HS-27A (cell line): ENCODE measurements at places on chromosomes 6 and 20.

DNA sequence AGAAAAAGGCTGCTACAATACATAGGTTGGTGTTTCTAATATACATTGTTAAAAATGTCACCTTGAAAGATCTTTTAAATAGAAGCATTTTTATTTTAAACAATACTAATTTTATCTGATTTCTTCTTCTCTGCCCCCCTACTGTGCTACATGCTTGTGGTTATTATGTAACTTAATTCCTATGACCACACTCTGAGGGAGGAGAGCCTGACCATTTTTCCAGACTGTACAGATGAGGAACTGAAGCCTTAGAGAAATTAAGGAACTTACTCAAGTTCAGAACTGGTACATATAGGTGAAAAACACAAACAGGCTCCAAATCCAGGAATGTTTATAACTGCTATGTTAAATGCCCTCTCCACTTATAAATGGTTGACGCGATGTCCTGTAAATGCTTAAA, 43.4 kb upstream of the ARHGAP18 start:
- DNase-seq, result no peak

GRCh38 chr20:52590100-52590499, 382.1 kb upstream of the TSHZ2 start:
- no peak for DNase-seq

DNA sequence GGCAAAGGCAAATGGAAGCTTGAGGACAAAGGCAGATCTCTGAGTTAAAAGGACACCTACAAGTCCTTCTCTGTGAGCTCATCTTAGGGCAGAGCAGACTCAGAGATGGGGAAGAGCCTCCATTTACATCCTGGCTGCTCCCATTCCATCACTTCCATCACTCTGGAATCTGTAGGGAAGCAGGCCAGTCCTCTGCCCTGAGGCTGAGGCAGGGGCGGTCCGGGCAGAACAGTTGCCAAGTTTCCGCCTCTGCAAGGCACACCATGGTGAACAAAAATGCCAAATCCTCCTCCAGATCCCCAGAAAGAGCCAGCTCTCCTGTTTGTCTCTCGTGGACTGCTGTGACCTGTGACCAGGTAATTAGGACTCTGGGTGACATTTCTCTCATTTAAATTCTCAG, 209.6 kb upstream of the SSTR4 start:
- no peak for DNase-seq

GRCh38 chr20:33697129-33697528, 10.9 kb upstream of the E2F1 start:
- no peak for DNase-seq

DNA sequence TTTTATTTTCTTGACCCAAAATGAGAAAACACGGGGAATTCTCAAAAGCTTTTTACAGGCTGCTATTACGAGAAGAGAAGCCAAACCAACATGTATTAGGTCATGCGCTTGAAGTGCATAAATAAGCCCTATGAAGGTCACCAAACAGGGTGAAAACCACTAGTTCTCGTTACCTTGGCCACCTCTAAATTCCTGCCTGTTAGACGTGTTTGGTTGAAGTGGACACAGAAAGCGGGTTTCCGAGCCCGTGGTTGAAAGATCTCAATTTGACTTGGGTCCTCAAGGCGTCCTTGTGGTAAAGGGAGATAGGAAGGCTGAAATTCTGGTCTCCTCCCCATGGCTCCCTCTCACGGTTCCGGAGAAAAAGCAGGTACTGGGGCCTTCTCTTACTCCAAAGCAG, 6.2 kb downstream of the EYA2 start:
- no peak for DNase-seq

GRCh38 chr6:101932704-101933103, 539.2 kb downstream of the GRIK2 start:
- no peak for DNase-seq

- no peak for DNase-seq
Observed at GRCh38 chr6:87366899-87367298, 22.3 kb downstream of the C6orf163 start.

DNA sequence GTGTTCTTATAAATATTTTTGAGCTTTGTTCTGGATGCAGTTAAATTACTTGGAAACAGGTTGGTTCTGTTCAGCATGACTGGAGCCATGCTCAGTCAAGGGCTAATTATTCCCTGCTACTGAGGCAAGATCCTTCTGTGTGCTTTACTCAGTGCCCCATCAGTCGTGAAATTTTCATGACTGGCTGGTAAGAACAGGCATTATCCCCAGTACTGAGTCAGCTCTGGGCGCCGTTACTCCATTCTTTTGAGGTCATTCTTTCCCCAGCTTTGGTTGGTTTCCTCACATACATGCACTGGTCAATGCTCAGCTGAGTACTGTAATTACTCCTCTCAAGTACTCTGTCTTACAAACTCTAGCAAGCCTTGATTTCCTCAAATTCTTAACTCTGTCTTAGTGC, 71.3 kb downstream of the CDKAL1 start:
- no peak for DNase-seq

DNA sequence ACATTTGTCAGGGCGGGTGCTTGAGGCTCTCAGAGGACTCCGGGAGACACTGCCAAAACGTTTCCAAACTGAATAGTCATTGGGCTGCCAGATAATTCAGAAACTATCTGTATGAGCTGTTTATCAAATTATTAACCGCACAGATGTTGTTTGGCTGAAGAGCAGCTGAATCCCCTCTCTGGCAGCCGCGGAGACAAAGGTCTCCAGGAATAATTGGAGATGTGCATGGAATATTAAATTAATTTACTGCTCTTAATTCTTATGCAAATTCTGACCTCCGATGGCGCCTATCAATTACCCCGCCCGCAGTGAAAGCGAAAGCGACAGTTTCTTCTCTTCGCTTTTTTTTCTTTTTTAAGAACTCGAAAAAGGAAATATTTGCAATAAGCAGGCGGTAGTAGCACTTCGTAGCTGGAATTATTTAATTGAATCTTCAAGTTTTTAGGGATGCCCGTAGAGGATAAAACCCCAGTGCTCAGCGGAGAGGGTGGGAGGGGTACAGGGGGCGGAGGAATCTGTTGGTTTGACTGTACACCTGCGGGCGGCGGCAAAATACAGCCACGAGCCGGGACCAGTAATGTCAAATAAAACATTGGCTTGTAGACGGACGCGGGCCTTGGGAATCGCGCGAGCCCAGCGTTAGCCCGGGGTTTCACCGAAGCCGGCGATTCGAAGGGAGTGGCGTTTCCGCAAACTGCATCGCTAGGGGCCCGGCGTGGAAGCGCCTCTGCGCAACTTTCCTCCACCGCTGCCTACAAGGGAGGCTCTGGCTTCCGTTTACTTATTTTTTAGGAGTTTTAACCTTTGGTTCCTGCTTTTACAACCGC, 6.2 kb downstream of the LINC00237 start:
- DNase-seq, result no peak

DNA sequence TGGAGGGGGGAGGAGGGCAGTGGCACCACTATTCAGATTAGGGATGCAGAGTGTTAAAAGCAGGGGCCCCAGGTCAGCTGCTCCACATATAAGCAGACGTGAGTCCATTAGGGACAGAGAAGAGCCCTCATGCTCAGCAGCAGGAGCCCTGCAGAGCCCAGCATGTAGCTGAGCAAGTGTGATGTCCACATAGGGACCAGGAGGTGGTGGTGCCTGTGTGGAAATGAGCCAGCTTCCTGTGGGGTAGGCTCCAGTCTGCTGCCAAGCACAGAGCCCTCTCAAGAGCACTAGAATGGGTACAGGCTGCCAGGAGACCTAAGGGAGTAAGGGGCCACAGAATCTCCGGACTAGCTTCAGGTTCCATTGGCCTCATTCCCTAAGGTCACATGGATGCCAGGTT, 57.9 kb upstream of the MLN start:
- DNase-seq, result no peak

DNA sequence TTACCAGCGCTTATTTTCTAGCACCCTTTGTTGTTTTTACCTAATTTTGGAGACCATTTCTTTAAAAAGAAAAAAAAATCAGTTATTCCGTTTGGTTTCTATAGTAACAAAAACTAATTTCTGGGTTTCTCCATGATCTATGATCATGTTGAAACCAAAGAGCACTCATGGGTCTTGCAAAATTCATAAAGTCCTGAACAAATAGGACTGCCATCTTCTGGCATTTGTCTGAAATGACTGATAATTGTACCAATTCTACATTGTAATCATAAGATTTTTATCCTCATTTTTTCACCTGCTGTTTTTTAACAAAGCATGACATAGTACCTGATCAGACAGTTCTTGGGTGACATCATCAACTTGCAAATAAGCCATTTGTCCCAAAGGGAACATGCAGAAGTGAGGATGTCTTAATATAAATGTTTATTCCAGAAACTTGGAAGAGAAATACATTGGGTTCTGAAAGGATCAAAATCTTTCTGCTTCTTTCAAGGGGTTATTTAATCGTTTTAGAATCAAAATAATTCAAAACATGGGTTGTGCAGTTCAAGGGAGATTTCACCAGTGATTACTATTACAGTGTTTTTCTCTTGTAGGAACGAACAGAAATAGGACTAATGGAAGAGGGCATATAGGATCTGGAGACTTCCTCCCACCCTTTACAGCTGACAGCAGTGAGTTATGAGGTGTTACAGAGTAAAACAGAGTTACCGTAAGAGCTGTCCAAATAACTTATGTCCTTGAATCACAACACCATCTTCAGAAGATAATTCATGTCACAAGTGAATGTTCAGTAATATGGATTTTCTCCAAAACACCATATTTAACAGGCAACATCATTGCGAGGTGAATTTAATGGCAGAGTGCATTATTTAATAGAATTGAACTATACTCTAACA, 87.1 kb upstream of the GJE1 start:
- DNase-seq, result no peak

- no peak for DNase-seq
Observed at GRCh38 chr6:109979033-109979921, 1.2 kb downstream of the GPR6 start.

DNA sequence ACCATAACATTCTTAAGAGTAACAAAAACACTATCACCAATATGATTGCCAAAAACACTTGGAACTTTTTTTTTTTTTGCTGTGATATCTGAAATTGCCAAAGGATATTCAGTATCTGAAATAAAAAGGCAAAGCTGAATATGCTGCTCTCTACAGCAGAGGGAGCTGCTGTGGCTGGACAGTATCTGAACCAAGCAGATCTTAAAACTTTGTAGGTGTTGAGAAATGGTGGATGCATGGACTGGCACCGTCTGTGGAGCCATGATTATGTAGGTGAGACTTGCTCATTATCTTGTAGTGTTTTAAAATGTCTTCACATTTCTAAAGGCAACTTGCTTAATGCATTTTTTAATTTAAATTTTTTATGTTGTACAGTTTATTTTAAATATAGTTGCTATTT, 9.2 kb downstream of the PDCD2 start:
- no peak for DNase-seq

GRCh38 chr6:40957616-40958492, 81.2 kb downstream of the UNC5CL start:
- peak; percentile 62 for DNase-seq

DNA sequence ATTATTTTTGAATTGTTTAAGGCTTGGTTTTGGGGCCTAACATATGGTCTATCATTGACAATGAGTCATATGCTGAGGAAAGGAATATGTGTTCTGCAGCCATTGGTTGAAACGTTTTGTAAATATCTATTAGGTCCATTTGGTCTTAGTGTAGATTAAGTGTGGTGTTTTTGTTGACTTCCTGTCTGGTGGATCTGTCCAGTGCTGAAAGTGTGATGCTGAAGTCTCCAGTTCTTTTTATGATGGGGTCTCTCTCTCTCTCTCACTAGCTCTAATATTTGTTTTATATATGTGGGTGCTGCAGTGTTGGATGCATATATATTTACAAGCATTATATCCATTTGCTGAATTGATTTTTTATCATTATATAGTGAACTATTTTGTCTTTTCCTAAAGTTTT, 727.2 kb downstream of the KHDRBS2 start:
- DNase-seq, result no peak

- no peak for DNase-seq
Observed at GRCh38 chr6:96104910-96105309, 89.1 kb downstream of the FUT9 start.

- DNase-seq, result no peak
Observed at GRCh38 chr6:116101302-116101718, 657 bp downstream of the NT5DC1 start.

DNA sequence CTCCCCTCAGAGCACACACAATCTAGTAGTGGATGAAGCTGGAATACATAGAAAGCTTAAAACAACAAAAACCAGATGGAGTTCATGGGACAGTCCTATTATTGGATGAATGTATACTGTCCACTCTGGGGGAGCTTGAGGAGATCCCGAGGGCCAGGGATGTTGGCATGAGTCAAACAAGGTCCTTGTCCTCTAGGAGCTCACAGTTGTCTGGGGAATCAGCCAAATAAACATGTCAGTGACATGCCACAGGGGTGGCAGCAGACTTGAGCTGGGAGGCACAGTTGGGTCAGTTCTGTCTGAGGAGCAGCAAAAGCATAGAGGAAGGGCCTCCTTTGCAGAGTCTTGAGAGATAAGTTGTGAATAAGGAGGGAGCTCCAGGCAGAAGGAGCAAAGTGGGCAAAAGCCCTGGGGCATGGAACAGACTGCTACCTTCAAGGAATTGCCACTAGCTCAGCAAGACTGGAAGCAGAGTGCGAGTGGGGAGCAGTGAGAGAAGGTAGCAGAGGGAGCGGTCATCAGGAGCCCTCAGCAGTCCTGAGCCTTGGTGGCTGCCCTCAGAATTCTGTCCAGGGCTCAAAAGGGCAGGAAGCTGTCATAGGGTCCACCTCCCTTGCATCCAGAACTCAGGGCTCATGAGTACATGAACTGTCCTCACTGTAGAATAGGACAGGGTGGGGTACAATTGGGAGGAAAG, 22.1 kb downstream of the L3MBTL1 start:
- DNase-seq, result no peak

- no peak for DNase-seq
Observed at GRCh38 chr20:5979801-5980200, 29.3 kb downstream of the MCM8 start.

DNA sequence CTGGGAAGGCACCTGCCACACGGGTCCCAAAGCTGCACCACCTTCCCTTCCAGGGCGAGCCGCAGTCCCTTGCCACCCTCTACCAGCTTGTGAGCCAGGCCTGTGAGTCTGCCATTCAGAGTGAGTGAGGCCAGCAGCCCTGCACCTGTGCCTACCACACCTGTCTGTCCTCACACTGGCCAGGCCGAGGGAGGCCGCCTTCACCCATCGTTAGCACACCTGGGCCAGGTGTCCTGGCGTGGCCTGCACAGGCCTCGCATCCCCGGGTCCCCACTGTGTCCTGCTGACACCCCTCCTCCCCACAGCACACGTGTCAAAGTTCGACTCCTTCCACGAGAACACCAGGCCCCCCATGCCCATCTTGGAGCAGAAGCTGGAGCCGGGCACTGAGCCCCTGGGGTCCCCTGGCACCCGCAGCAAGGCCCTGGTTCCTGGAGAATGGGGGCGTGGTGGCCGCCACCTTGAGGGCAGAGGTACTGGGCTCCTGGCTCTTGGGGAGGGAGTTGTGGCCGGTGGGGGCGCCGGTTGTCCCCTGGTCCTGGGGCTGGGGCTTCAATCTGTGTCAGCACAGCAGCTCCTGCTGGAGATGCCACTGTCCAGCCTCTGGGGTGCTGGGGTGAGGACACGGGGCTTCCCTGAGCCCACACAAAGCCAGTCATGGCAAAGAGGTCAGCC, 33.0 kb downstream of the CHRNA4 start:
- no peak for DNase-seq

- no peak for DNase-seq
Observed at GRCh38 chr6:47483853-47484546, 6.4 kb downstream of the CD2AP start.
